ENCODE measurements at places on chromosomes 2 and 18.

- DNase-seq, result no peak
These were observed 218.2 kb downstream of the ATAD2B start for GRCh38 chr2:23708771-23709170.

DNA sequence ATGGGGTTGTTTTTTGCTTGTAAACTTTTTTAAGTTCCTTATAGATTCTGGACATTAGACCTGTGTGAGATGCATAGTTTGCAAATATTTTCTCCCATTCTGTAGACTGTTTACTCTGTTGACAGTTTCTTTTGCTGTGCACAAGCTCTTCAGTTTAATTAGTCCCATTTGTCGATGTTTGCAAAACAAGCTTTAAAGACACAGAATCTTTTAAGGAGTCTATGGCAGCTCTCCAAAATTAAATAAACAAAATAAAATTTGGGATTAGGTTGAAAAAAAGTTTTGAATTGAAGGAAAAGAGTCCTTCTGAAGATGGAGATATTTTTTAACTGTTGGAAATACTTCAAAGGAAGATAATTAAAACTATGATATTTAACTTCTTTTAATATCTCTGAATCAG is 88.8 kb downstream of the MAP3K20 start:
- DNase-seq, result no peak

GRCh38 chr18:7415081-7415894 is 151.8 kb upstream of the PTPRM start:
- DNase-seq, result no peak

- no peak for DNase-seq
These were observed 10.7 kb downstream of the KCNJ3 start for GRCh38 chr2:154709215-154709614.

- no peak for DNase-seq
These were observed 171.8 kb downstream of the CAMKMT start for GRCh38 chr2:44533508-44533907.

- DNase-seq, result no peak
These were observed 368.7 kb downstream of the ZNF516 start for GRCh38 chr18:76126327-76126726.

DNA sequence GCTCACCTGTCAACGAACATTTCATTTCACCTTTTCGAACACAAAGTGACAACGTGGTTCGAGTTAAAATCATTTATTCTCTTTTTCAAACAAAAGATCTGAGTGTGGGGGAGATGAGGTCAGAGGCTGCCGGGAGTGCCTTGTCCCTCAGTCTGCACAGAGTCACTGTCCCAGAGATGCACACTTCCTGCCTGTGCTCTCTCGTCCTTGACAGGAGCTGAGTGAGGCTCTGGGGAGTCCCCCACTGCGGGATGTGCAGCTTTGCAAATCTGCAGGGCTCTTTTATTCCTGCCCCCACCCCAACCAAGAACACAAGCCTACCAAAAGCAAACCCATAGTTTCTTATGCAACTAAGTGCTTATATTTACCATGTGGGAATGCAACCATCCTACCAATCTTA is 497.8 kb downstream of the EIPR1 start:
- no peak for DNase-seq

DNA sequence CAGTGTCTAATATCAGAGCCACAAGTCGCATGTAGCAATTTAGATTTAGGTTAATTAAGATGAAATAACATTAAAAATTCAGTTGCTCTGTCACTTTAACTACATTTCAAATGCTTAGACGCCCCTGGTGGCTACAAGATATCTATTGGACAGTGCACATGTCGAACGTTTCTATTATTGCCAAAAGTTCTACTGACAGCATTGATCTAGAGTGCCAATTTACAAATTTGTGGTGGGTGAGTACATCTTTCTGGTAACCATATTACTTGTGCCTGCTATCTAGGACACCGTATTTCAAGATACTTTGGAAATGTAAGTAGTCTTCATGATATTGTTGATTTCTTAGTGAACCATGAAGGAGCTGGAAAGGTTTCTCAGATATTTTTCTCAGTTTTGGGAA is 20.2 kb downstream of the PIK3C3 start:
- no peak for DNase-seq

DNA sequence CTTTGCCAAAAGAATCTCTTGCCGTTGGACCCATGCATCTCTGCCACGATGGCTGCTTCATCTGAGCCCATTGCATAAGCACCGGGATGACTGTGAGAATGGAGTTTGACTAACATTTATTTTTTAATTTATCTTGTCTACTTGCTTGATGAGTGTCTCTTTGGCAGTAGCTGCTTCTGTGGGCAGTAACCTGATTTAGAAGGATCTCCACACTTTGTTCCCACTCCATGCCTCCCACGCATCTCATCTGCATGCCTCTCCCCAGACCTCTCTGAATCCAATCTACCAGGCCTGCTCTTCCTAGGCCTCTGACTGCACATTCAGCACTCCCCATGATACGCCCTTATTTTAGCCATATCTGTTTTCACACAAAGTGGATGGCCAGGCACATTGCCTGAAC is 23.7 kb upstream of the TMX3 start:
- no peak for DNase-seq
